ENCODE measurements at places on chromosomes 3 and 15.

DNA sequence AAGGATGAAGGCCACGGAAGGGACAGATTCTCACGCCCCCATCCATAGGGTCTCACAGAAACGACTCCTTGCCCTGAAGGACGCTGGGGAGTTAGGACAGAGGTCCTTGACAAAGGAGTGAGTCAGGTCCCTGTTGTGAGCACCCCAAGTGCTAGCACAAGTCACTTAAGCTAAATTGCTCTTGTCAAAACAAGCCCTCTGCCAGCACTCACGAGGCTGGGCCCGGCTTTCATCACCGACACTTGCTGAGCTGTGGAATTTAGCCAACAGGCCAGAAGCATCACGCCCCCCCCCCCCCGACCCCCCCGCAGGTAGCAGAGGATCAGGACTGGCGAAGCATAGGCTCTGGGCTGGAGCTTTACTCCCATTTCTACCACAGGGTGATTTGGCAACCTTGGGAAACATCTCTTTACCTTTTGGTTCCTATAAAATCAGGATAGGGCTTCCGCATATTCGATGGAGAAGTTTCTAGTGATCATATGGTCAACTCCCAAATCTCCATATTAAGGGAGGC is 75.4 kb downstream of the ADCY5 start:
- no peak for DNase-seq

GRCh38 chr3:115233021-115233420 is 85.9 kb upstream of the ZBTB20 start:
- no peak for DNase-seq

DNA sequence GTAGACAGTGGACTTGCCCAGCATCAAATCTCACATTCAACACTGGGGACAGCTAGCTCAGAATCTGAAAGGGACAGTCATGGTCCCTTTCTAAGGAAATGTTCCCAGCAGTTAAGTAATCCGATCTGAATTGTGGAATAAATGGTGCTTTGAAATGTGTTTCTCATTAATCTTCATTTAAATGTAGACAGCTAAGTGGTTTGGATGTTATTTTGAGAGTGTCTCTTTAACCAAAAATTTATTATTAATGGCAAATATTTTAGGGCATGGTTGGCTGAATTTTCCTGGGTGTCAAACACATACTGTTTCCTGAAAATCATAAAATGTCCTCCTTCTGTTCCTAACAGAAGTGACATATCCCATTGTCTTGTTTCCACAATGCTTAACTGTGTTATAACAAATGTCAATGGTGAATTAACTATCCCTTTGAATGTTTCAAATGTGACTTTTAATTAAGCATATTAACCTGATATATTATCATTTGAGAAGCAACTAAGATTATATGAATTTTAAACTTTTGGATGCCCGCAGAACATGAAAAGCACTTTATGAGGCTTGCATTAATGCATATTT is 210.8 kb downstream of the CHST2 start:
- no peak for DNase-seq

DNA sequence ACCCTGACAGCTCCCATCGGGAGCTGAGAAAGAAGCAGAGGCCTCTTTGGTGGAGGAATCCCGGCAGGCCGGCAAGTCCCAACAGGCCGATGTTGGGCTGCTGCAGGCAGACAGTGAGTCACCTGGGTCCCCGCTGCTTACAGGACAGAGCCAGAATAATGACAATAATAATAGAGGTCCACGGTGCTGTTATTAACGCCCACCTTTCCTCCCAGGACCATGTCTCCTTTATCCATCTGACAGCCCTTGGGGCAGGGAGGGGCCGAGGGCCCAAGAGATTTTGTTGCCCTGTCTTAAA is 29.3 kb upstream of the MAGEF1 start:
- DNase-seq: no peak

GRCh38 chr3:183328164-183328563 is 75.1 kb downstream of the B3GNT5 start:
- no peak for DNase-seq

- no peak for DNase-seq
These were observed 3.0 kb upstream of the KLF15 start for GRCh38 chr3:126360046-126360713.

- no peak for DNase-seq
These were observed 48.4 kb downstream of the TMEM266 start for GRCh38 chr15:76108021-76108723.

GRCh38 chr15:29334544-29334943 is 64.9 kb upstream of the NSMCE3 start:
- no peak for DNase-seq

- DNase-seq: no peak
These were observed 341.7 kb upstream of the PROK2 start for GRCh38 chr3:72126441-72127223.

DNA sequence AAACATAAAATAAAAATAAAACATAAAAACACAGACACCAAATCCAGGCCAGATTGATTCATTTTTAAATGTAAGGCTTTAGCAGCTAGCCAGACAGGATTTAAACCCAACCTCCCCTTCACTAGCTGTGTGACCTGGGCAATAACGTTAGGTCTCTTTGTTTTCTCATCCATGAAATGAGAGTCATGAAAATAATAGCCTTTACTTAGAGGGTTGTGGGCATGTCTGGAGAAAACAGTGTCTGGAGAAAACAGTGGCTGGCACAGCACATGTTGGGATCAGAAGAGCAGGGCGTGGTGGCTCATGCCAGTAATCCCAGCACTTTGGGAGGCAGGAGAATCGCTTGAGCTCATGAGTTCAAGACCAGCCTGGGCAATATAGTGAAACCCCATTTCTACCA is 1.9 kb upstream of the DPPA4 start:
- DNase-seq: no peak

- no peak for DNase-seq
These were observed 4.0 kb downstream of the ANKDD1A start for GRCh38 chr15:64915518-64916227.

DNA sequence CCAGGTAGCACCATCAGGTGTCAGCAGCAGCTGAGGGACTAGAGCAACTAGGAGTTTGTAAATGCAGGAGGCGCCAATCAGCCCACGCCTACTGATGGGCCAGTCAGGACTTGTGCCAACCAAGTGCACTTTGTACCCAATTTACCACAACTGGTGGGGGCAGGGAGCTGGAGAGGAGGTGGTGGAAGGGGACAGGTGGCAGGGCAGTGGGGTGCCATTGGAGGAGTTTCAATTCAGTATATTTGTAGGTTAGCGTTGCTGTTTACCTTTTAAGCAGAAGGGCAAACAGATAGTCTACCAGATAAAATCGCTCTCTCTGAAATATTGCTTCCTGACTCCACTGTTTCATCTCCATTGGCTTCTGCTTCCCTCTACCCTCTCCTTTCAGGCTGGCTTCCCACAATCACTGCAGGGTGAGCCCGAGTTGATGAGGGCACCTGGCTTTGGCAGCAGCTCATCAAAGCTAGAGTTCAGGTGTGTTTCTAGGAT is 75.7 kb downstream of the TRIM69 start:
- DNase-seq: no peak

DNA sequence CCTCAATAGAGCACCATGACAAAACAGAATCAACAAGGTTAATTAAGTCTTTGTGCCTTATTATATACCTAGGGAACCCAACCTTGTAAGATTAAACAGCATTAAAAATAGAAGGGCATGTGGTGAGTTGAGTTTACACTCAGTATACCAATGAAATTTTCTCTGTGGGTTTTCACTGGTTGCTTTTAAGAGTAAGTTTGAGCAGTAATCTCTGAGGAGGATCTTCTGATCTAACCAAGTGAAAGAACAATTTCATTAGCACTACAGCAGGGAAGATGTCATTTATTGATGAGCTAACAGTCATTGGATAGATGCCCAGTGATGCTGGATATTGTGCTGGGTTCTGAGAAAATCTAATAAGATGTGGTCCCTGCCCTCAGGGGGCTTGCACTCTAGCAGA is 26.9 kb upstream of the AKAP13 start:
- no peak for DNase-seq

- DNase-seq: no peak
These were observed 17.7 kb downstream of the EEFSEC start for GRCh38 chr3:128170866-128171516.

DNA sequence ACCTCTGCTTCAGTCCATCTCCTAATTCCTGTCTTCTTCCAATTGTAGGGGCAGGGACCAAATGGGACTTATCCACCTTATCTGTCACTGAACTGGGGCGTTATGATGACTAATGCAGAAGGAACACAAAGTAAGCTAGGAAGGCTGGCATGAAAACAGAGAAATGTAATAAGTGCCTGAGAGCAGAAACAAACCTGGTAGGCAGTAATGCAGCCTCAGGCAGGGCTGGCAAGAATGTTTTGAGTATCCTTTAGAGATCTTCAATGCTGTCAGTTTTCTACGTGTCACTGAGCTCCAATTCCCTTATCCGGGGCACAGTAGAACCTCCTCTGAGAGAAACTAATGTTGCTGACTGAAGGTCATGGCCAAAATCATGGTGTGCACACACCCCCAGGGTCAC is 246.2 kb upstream of the TBL1XR1 start:
- no peak for DNase-seq

GRCh38 chr15:81265256-81265943 is 58.5 kb downstream of the STARD5 start:
- DNase-seq: no peak

DNA sequence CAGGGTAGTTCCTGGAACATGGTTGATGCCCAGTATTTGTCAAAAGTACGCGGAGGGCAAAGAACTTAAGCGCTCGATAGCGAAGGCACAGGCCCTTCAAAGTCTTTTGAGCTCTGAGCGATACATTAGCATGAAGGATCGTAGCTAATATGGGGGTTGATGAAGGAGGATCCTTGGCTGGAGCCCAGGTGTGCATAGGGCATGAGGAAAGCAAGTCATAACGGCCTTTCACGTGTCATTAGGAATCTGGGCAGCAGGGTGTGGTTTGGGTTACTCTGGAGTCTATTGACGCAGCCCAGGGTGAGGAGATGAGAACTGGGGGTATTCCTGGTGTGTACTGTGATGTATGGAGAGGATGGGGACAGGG is 31.7 kb downstream of the SPINK8 start:
- no peak for DNase-seq

DNA sequence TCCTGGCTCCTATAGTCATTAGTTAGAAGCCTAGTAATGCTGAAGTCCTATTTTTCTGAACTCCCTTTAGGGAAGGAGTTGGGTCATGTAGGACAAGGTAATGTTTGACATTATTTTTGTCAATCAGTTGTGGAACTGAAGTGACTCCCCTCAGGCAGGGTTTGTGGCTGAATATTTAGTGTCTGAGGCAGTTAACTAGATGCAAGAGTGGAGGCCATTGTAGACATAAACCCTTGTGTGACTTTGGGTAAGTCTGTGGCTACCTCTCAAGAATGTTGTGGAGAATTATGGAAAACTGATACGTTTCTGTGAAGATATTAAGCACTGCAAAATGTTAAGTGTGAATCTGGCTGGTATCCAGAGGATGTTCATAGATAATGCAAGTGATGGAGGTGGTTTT is 125.2 kb upstream of the PHLDB2 start:
- DNase-seq: no peak

DNA sequence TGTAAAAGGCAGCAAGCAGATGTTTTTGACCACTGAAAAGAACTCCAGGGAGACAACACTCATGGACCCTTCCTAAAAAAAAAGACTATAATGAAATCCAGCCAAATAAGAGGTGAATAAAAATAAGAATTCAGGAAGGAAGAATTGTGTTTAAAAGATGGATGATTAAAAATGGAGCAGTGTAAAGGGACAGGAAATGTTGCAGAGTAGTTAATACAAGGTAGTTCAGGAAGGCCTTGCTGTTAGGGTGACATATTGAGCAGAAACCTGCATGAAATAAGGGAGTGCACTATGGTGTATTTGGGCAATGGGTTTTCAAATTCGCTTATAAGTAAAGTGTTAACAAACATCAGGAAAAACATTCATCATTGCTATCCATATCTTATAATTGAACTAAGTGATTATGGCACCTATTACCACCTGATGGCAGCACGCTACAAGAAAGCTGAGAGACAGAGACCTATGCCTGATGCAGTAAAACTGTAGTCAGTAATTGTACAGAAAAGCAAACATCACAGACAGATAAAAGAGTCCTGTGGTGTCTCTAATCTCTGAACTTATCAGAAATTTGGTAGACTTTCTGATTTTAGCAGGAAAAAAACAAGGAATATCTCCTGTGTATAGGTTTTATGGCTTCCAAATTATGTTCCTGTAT is 5.8 kb upstream of the DBR1 start:
- DNase-seq: no peak

DNA sequence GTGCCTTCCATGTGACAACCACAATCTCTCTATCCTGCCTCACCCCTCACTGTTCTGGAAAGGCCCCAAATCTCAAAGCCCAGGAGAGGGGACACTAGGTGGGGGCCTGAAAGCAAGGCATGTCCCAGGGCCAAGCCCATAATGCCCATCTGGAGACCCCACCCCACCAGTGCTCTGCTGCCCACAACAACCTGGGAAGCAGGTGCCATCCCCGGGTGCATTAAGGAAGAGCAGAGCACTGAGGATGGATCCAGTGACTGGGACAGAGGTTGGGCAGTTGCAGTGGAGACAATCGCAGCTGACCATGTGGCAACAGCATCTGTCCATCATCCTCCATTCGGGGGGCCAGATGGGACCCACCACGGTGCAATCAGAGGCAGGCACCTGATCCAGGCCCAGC is 106.2 kb upstream of the PRR20G start:
- DNase-seq: no peak

DNA sequence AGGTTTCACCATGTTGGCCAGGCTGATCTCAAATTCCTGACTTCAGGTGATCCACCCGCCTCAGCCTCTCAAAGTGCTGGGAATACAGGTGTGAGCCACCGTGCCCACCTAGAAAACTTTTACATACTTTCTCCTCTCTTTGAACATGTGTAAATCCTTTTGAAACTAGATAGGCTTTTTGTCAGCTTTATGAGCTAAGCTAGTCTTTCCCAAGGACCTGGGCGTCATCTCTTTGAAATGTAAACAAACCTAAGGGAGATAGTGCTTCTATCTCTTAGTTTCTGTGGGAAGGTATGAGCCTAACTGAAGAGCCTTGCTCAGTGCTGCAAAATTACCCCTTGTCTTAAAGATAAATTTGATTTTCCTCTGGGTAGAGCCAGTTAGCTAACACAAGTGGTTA is 4.8 kb downstream of the CX3CR1 start:
- no peak for DNase-seq

GRCh38 chr3:157241599-157241998 is 81.7 kb upstream of the CCNL1 start:
- DNase-seq: no peak

Measured in stimulated activated CD8-positive, alpha-beta memory T cell treated with anti-CD3 and anti-CD28 coated beads, Interleukin-12 subunit alpha, Interleukin-12 subunit beta, amount 100 ng/mL, for 1 hour (primary cell).